ENCODE measurements at places on chromosomes 5 and 9.

DNA sequence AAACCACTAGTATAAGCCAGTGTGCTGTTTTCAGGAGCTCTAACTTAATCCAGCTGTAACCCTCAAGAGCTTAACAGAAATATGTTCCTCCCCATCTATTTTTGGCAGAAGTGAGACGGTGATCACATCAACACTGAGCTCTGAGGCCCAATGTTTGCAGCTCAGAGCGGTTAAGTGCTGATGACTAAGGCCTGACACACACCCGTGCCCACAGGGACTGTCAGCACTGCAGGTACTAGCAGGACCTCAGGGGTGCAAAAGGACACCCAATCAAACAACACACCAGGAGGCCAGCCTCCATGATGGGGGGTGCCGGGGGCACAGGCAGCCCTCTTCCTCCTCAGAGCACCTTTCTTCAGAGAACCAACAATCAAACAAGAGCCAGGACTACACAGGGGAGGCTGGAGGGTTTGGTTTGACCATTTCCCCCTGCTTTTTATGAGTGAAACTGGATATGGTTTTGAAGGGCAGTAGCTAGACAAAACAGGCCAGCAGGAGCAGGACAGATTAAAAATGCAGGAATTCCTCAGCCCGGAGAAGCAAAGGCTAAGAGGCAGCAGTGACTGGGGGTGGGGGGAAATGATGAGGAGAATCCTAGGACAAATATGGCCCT lies 61.3 kb downstream of the RAPGEF1 start:
- DNase-seq, result peak; percentile 83

GRCh38 chr9:13787234-13787833 lies 507.8 kb upstream of the MPDZ start:
- no peak for DNase-seq

DNA sequence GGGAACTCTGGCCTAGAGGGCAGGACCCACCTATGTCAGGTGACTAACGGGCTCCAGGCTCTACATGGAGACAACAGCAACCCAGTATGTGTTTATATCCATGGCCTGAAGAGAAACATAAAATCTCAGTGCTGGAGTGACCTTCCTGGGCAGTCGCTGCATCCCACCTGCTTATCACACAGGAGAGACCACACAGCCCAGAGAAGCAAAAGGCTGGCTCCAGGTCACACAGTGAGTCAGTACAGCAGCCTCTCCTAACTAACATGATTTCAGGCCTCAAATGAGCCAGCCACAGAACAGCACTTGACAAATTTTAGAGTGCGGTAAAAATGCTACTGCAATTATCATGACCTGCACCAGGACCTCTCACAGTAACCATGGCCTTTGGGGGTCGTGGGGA lies 54.0 kb upstream of the TGFBR1 start:
- no peak for DNase-seq

- no peak for DNase-seq
Measured at GRCh38 chr5:143862271-143862670, 50.3 kb downstream of the HMHB1 start.

DNA sequence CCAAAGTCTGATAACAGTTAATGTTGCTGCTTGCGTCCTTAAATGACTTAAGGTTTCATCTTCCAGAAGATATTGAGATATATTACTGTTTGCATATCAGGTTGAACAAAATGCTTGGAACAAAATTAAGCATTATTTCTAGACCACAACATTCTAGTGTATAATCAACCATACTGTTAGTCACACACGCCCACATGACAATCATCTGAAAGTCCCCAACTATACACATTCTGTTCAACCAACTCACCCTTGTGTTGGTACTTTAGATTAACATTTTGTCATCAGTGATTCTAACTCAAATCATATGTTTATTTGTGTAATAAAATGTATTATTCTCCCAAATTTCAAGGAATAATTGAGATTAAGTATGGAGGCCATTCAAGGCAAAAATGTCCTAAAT lies 47.3 kb downstream of the LURAP1L start:
- no peak for DNase-seq

- no peak for DNase-seq
Measured at GRCh38 chr9:94821098-94821887, 94.8 kb downstream of the AOPEP start.

GRCh38 chr5:109971968-109972367 lies 282.2 kb downstream of the MAN2A1 start:
- DNase-seq, result no peak

GRCh38 chr5:69268899-69269298 lies 34.2 kb downstream of the CDK7 start:
- DNase-seq, result no peak

DNA sequence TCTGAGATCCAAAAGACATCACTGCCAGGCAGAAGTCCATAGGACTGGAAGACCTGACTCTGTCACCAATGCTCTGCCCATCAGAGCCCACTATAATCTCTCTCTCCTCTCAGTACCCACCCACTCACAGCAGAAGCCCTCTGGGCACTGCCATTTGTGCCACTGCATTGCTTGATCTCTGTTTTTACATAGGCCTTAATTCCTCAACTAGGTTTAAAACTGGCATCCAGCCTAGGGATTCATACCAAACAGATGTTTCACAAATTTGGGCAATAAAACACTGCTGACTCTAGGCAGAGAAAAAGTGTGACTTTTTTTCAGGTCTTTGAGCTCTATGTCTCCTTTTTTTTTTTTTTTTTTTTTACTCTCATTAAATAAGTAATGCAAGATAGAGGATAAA lies 91.1 kb upstream of the RANBP3L start:
- DNase-seq, result no peak

DNA sequence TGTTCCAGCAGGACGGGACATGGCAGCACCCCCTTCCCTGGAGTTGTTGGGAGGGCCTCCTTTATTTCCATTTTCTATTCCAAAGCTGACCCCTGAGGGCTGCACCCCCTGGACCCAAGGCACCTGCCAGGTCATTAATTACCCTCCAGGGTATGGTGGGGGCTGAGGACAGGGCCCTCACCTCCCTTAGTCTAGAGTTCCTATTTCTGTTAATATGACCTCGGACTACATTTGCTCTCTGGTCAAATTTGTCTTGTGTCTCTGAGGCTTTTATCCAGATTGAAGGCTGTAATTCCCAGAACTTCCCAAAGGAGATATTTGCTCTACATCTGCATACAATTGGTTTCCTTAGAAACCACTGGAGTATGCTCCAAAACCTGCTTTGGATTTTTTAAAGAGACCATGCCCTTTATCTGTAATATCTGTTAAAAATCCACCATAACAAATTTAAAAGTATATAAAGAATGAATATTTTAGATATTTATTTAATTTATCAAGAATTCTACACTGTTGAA lies 16.8 kb downstream of the PHF2 start:
- DNase-seq, result no peak

DNA sequence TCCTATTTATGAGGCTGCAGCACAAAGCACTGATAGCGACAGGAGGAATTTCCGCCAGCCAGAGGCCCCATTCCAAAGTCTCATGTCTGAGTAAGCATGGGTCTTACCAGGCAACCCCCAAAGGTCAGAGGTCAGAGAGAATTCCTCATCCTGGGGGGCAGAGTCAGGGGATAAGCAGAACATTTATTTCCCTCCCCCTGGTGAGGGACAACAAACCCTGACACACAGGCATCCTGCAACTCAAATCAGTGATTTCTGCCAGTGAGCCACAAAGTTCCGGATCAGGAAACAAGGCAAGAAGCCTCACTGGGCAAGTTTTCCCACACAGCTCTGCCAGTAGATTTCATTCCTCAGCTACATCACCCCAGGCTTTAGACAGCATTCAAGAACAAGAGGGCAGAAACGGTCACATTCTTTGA lies 37.0 kb downstream of the ADAMTS12 start:
- DNase-seq, result no peak

GRCh38 chr5:17878541-17878940 lies 244.3 kb downstream of the TAF11L14 start:
- DNase-seq, result no peak

DNA sequence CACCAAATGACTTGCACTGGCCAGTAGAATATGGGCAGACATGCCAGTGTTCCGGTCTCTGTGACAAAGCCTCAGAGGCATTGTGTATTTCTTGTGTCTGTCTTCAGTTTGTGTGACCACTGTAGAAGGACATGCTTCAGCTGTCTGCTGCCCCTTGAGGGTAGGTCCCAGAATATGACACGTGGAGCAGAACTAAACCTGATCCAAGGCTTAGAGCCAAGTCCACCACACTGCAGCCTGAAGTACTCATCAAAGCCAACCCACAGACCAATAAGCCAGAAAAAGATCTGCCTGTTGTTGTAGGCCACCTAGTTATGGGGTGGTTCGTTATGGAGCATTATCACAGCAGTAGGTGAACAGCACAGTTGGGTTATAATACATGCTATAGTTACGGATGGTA lies 468.9 kb downstream of the PSAT1 start:
- DNase-seq, result no peak

DNA sequence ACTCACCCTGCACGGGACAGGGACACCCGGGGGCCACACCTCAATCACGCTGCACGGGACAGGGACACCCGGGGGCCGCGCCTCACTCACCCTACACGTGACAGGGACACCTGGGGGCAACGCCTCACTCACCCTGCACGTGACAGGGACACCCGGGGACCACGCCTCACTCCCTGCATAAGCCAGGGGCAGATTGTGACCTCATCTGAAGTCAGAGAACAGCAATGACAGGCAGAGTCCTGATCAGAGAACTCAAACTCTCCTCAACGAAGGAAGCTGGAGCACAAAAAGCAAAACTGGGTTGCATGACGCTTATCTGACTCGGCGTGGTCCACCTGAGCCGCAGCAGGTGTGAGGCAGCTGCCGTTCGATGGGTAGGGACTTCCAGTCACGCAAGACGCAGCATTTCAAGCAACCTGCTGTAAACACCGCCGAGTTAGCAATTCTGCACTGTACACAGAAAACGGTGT lies 3.2 kb downstream of the TERT start:
- peak; percentile 7 for DNase-seq

- DNase-seq, result no peak
Measured at GRCh38 chr5:67065237-67065636, 131.4 kb downstream of the CD180 start.

DNA sequence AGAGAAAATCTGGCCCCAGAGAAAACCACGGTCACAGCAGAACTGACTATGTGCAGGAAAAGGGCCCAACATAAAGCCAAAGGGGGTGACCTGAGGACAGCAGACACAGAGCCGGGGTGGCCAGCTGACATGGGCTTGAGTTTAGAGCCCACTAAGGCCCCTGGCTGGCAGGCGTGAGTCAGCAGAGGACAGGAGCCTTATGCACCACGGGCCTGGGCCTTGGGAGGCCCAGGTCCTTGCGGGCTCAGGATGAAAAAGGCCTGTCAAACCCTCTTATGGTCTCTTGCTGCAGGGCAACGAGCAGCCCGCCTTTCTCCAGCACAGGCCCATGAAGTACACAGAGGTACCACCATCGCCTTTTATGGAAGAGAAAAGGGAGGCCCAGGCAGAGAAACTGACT lies 19.7 kb downstream of the STK10 start:
- no peak for DNase-seq

GRCh38 chr5:168531987-168532864 lies 3.1 kb downstream of the FBLL1 start:
- DNase-seq, result no peak

DNA sequence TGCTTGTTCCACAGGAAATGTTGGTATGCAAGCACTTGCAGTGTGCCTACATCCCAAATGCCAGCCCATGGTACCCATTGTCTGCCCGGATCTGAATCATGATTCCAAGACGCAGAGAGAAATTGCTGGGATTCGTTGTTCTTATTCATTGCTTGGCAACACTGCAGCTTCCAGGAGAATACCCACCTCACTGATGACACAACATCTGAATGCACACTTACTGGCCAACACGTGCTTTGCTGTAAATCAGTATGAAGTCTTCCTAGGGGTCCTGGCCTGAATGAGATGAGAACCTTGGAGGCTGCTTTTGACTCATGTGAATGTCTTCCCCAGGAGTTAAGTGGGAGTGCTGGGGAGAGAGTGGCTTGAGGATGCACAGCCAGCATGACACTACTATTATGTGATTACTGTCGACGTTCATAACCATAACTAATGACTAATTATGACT lies 11.6 kb downstream of the SRD5A1 start:
- DNase-seq, result no peak

GRCh38 chr5:2575871-2576270 lies 175.6 kb downstream of the IRX2 start:
- no peak for DNase-seq

GRCh38 chr9:101027236-101027635 lies 1.3 kb upstream of the PLPPR1 start:
- DNase-seq, result no peak

- DNase-seq, result no peak
Measured at GRCh38 chr5:101535626-101536025, 632.5 kb upstream of the ST8SIA4 start.

DNA sequence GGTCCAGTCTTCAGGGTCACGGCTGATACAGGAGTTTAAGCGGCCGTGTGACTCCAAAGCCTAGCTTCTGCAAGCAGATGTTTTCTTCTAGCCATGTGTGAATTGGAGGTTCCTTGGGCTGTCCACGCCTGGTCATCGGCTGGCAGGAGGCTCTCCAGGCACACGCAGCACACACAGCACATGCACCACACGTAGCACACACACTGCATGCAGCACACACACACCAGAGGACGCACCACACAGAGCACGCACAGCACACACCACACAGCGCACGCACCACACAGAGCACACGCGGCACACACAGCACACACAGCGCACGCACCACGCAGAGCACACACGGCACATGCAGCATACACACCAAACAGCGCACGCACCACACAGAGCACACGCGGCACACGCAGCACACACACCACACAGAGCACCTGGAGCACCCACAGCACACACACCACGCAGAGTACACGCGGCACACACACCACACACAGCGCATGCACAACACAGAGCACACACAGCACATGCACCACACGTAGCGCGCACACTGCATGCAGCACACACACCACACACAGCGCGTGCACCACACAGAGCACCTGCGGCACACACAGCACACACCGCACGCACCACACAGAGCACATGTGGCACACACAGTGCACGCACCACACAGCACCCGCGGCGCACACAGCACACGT lies 234.3 kb downstream of the FANCC start:
- DNase-seq, result no peak

- no peak for DNase-seq
Measured at GRCh38 chr5:67234671-67235176, 38.1 kb upstream of the CD180 start.

DNA sequence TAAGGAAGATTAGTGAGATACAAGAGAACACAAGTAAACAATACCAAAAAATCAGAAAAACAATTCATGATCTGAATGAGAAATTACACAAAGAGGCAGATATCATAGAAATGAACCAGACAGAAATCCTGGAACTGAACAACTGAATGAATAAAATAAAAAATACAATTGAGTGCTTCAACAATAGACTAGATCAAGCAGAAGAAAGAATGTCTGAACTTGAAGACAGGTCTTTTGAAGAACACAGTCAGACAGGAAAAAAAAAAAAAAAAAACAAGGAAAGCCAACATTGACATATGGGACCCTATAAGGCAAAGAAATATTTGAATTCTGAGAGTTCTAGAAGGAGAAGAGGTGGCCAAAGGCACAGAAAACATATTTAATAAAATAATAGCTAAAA lies 115.2 kb downstream of the ZDHHC21 start:
- DNase-seq, result no peak

DNA sequence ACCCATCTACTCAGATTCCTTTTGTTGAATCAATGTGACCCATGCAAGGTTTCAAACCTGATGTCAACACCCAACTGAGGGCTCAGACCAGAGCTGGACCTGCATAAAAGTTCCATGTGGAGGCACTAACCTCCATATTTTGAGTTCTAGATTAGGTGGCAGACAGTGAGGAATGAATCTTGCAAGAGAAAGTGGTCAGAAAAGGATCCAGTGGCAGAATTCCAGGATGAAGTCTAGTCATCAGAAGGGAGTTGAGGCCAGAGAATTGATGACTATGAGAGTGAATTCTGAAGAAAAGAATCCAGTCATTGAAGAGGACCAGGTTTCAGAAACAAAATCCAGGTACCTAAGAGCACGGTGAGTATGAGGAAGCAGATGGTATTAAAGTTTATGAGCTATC lies 205.1 kb upstream of the RGMB start:
- DNase-seq, result no peak
